ENCODE measurements at places on chromosomes 5 and 9. TPM values are rescaled to one million over a fixed set of nuclear protein-coding genes. Genes with fewer than 3 reads are reported as not detected.

GRCh38 chr9:14306188-14306587 is 7.8 kb downstream of the NFIB start:
- no peak for DNase-seq

GRCh38 chr5:80569961-80570786 is at the start of gene ANKRD34B:
Gene ANKRD34B (minus strand): TSS chr5:80570280. CDS start chr5:80560019, 10,261 bp downstream.
- no peak for DNase-seq

Gene PCSK1
- total RNA-seq: not detected

DNA sequence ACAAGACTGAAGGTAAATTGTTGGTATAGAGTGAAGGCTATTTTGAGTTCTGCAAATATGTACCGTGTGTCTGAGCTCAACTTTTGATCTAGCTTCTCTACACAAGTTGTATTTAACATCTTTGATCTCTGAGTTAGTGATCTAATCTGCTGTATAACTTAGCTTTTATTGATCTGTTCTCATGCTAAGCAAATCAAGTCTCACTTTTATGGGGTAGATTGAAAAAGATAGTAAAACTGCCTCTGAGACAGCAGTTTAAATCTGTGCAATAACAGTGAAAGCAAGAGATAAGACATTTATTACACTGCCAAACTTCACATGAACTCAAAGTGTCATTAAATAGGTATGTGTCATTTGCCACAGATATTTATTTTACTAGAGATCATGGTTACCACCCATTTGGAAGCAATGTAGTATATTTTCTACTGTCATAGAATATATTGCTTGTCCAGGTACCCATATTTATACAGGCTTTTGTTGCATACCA is 477.3 kb downstream of the ISL1 start:
- DNase-seq: no peak

Gene CYLC2
- total RNA-seq: not detected

Gene PCDHGA7
- 5.6 TPM for total RNA-seq
